ENCODE measurements at places on chromosomes 5 and 9. TPM values are rescaled to one million over a fixed set of nuclear protein-coding genes. Genes with fewer than 3 reads are reported as not detected.

Gene OLFML2A
- not detected for total RNA-seq

GRCh38 chr5:96440185-96440538, 7.1 kb upstream of the PCSK1 start:
- DNase-seq = no peak

Gene IRX2
- not detected for total RNA-seq

DNA sequence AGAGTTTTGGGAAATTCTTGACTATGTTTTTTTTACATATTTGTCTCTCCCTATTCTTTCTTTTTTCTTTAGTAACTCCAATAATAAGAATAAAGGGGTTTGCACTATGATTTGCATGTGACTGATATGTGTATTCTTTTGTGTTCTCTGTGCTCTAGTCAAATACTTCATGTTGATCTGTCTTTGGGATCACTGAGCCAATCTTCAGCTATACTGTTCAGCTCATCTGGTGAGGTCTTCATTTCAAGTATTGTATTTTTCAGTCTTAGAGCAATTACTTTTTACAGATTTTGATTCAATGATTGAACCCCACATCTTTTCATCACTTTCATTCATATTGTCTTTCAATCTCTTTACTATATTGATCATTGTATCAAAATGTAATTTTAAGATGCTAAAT, 58.1 kb upstream of the TAF11L2 start:
- DNase-seq = no peak

Gene ZFP2
- 0.31 TPM for total RNA-seq

GRCh38 chr5:157486221-157486681, 26.2 kb downstream of the NIPAL4 start:
- no peak for DNase-seq

- DNase-seq = no peak
These were observed 7.6 kb downstream of the C9orf72 start for GRCh38 chr9:27565696-27566095.

DNA sequence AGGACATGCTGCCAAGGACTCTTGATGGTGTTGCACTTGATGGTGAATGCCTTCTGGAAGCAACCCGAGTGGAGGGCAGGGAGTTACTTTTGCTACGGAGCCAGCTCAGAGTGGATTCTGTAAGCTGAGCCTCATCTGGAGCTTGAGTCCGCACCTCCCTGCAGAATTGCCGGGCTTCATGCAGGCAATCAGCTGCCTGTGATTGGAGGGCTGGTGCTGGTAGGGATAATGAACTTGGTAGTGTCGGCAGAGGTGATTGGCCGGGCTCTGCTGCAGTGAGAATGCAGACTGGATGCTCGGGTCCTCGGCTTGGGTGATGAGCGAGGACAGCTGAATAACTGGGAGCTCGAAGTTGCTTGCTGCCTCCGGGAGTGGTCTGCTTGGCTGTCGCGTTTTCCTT, 23.1 kb downstream of the SLC25A25 start:
- DNase-seq = no peak

- no peak for DNase-seq
These were observed 75.5 kb upstream of the CDK20 start for GRCh38 chr9:88049677-88050307.

DNA sequence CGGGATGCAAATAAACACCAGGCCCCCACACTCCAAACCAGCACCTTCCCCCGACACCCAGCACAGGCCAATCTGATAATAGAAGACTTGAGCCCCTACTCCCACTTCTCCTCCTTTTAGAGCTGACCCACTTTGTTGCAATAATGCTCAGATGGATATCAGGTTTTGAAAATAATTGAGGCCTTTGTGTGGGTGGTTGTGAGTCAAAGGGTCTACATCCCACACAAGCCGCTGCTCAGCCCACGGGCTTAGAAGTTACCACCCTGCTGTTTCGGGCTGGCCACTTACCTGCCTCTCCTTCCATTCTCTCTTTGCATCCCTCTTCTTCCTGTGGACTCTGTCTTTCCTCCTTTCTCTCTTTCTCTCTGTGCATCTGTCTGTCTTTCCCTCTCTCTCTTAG, 36.2 kb upstream of the FOXI1 start:
- no peak for DNase-seq

- no peak for DNase-seq
These were observed 2.2 kb upstream of the ANXA6 start for GRCh38 chr5:151159649-151160373.

- DNase-seq = no peak
These were observed 42.8 kb downstream of the SHB start for GRCh38 chr9:38026021-38026809.

DNA sequence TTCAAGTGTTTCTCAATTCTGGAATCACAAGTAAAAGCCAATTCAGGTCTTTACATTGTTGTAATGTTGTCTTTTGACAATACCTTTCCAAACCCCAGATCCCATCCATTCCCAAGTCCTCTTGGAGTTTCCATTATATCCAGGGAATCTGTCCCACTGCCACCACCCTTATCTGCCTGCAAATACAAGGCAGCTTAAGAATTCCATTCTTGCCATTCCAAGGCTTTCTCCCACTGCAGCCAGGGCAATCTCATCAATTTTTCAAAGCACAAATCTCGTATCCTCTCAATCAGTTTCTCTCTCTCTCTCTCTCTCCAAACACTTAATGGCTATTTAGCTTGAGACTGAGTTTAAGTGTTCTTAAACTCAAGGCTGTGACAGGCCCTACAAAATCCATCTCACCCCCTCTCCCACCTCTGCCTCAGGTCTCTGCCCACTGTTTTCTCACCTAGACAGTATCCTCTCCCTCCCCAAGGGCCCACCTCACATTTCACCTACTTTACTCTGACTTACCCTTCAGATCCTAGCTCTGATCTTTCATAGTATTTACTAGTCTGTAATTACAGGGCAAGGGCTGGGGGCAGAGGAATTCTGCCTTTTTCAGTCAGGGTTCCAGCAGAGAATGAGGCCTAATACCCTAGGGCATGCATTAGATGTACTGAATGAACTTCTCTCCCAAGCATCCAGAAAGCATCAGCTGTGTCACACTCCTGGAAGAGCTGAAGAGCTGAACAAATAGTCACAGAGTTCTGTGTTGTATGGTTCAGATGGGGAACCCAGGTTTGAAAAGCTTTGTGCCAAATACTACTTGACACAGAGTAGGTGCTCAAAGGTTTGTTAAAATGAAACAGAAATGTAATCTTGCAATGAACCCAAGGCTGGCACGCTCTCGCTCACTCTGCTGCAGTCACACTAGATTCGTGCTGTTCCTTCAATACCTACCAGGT, 46.0 kb downstream of the RAPGEF1 start:
- no peak for DNase-seq

- no peak for DNase-seq
These were observed 37.2 kb downstream of the GPBP1 start for GRCh38 chr5:57211039-57211438.
